ENCODE measurements at places on chromosomes 16 and 17.

DNA sequence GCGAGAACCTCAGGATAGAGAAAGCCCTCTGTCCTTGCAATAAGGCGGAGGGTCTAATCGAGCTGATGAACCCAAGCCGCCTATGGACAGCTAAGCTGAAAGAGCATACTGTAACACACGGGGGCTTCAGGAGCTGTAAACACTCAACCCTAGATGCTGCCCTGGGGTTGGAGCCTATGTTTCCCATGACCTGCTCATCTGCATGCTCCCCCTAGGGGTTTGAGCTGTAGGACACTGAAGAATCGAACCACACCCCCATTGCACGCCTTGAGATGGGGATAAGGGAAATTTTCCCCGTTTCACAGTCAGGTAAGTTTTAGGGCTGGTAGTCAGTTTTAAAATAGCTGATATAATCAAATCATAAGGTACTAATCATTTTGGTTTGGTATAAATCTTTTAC lies 675.6 kb upstream of the CDH8 start:
- DNase-seq = no peak

GRCh38 chr16:85393674-85394451 lies 219.3 kb upstream of the GSE1 start:
- peak; percentile 85 for DNase-seq

- DNase-seq = no peak
These were observed 610 bp downstream of the VPS4A start for GRCh38 chr16:69311533-69312387.

DNA sequence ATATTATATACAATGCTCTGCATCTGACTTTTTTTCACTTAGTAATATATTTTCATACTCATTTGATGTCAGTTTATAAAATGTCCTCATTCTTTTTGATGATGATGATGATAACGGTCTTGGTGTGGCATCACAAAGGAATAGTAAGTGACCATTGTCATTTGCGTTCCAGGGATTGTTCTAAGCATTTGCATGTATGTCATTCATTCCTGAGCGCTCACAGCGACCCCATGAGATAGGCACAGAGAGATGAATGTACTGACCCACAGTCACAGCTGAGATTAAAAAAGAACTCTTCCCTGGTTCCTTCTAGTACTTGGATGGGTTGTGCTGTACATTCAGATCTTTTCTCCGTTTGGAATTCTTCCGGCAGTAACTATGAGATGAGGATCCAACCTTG lies 21.2 kb upstream of the MSI2 start:
- no peak for DNase-seq

DNA sequence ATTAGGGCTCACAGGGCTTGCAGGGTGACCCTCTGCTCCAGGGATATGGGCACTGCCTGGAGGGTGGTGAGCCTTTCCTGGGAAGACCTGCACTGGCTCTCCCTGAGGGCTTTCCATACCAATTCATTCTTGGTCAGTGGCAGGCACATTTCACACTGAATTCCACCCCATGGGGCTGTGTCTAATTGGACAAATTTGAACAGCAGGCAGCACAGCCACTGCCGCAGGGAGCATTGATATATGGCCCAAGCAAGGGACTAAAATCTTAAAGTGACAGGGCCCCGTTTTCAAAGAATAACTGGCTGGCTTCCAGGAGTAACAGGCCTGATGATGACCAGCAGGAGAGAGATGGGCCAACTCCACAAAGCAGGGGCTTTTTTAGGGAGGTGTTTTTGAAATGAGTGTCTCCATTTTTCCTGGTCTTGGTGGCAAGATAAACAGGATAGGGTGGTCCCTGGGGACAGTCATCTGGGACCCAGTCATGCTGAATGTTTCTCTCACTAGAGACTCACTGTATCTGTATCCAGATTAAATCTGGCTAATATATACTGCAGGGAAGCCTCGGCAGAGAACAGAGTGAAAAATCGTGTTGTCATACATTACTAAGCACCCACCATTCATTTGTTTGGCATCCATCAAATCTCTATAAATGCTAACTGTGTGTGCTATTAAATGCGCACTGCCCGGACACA lies 74.1 kb upstream of the TBX2 start:
- no peak for DNase-seq

Data from T47D (cell line).